ENCODE measurements at places on chromosomes 2 and 18. TPM values are rescaled to one million over a fixed set of nuclear protein-coding genes. Genes with fewer than 3 reads are reported as not detected.

Gene MERTK
- 1.9 TPM for total RNA-seq

Gene SLC11A1
- total RNA-seq: 2.1 TPM

Gene FAM237A
- total RNA-seq: not detected

Gene COA5
- 25.2 TPM for total RNA-seq

Gene NETO1
- not detected for total RNA-seq

Gene CYRIA
- total RNA-seq: 10.2 TPM

Gene INHBB
- 16.3 TPM for total RNA-seq

Gene SLC66A2
- 160 TPM for total RNA-seq

Gene CYP27C1
- total RNA-seq: not detected

Gene IL36A
- total RNA-seq: not detected

Gene ABHD1
- 1.4 TPM for total RNA-seq

Gene IGFBP2
- 9.4 TPM for total RNA-seq

Gene IL1B
- total RNA-seq: 0.28 TPM

Gene B3GNT7
- total RNA-seq: 0.74 TPM

Gene GRB14
- total RNA-seq: 2.7 TPM

Gene CIDEA
- total RNA-seq: not detected

Gene VWA3B
- not detected for total RNA-seq

Gene KCNE4
- total RNA-seq: 0.74 TPM

Gene DPP10
- total RNA-seq: not detected

Gene ARPC2
- total RNA-seq: 198 TPM

Gene ADD2
- 0.86 TPM for total RNA-seq

Gene MAIP1
- total RNA-seq: 22.8 TPM

Gene SMAD2
- total RNA-seq: 60.1 TPM

Gene PTPN18
- total RNA-seq: 7.4 TPM

Gene ABCG5
- not detected for total RNA-seq

Gene ATOH8
- 49.9 TPM for total RNA-seq

Gene ACTG2
- total RNA-seq: 0.80 TPM

Gene CHRND
- total RNA-seq: 300 TPM

Gene MFSD6
- total RNA-seq: 5.0 TPM

Gene DYSF
- total RNA-seq: 208 TPM

Gene POTEJ
- total RNA-seq: not detected

Gene C2orf66
- total RNA-seq: not detected

Gene SF3B6
- total RNA-seq: 51.0 TPM

Gene TMEM169
- total RNA-seq: not detected

Gene FAP
- 4.2 TPM for total RNA-seq

Gene ALKAL2
- total RNA-seq: not detected

Gene ANKAR
- 5.3 TPM for total RNA-seq

Gene ADRA2B
- 1.6 TPM for total RNA-seq

All from psoas muscle (tissue), 8 donors.